ENCODE measurements at places on chromosomes 7 and 10. TPM values are rescaled to one million over a fixed set of nuclear protein-coding genes. Genes with fewer than 3 reads are reported as not detected.

Gene C10orf105
- not detected for total RNA-seq

Gene GIMAP5
- 1.4 TPM for total RNA-seq

Gene FAM237B
- total RNA-seq = not detected

Gene C10orf53
- not detected for total RNA-seq

Gene CALHM3
- total RNA-seq = not detected

Gene BCAP29
- 42.9 TPM for total RNA-seq

Gene ZNF425
- total RNA-seq = 1.9 TPM

Gene ASIC3
- 0.52 TPM for total RNA-seq
